CD4-positive, alpha-beta memory T cell (primary cell): ENCODE measurements at places on chromosomes 2 and 18. TPM values are rescaled to one million over a fixed set of nuclear protein-coding genes. Genes with fewer than 3 reads are reported as not detected.

- no peak overlapping the region for H3K27ac ChIP-seq
- H3K4me3 ChIP-seq: no peak overlapping the region
- H3K4me1 ChIP-seq: peaks cover 87% of the 10 kb centered on the region
- H3K27me3 ChIP-seq: no peaks in the 10 kb centered on the region
- no peak for DNase-seq
These were observed 10.0 kb downstream of the ZAP70 start for GRCh38 chr2:97723156-97724072.

DNA sequence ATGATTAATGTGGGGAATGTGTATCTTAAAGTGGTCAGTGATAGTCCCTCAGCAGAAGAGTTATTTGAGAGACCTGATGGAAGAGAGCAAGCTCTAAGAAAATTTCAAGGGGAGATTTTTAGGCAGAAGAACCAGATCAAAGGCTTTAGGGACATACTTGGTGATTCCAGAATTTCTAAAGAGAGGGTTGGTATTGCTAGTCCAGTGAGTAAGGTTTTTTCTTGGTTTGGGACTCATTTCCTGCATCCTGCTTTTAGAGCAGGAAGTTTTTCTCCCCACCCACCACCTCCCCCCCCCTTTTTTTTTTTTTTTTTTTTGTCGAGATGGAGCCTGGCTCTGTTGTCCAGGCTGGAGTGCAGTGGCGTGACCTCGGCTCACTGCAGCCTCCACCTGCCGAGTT is 42.7 kb upstream of the DYSF start:
- H3K4me1 ChIP-seq: no peaks in the 10 kb centered on the region
- no peak overlapping the region for H3K27ac ChIP-seq
- DNase-seq: no peak
- H3K36me3 ChIP-seq: peaks cover 27% of the 10 kb centered on the region
- H3K27me3 ChIP-seq: no peaks in the 10 kb centered on the region

- no peak overlapping the region for H3K27ac ChIP-seq
- no peaks in the 10 kb centered on the region for H3K27me3 ChIP-seq
- DNase-seq: no peak
- H3K36me3 ChIP-seq: no peaks in the 10 kb centered on the region
These were observed 273.6 kb downstream of the SCG2 start for GRCh38 chr2:223328578-223328977.

- H3K36me3 ChIP-seq: no peaks in the 10 kb centered on the region
- H3K27ac ChIP-seq: no peak overlapping the region
These were observed 74.2 kb upstream of the GALNT3 start for GRCh38 chr2:165868211-165868610.

- no peaks in the 10 kb centered on the region for H3K27me3 ChIP-seq
- no peaks in the 10 kb centered on the region for H3K4me1 ChIP-seq
- no peaks in the 10 kb centered on the region for H3K36me3 ChIP-seq
- no peak overlapping the region for H3K27ac ChIP-seq
These were observed 84.2 kb downstream of the SOCS6 start for GRCh38 chr18:70373042-70373519.

DNA sequence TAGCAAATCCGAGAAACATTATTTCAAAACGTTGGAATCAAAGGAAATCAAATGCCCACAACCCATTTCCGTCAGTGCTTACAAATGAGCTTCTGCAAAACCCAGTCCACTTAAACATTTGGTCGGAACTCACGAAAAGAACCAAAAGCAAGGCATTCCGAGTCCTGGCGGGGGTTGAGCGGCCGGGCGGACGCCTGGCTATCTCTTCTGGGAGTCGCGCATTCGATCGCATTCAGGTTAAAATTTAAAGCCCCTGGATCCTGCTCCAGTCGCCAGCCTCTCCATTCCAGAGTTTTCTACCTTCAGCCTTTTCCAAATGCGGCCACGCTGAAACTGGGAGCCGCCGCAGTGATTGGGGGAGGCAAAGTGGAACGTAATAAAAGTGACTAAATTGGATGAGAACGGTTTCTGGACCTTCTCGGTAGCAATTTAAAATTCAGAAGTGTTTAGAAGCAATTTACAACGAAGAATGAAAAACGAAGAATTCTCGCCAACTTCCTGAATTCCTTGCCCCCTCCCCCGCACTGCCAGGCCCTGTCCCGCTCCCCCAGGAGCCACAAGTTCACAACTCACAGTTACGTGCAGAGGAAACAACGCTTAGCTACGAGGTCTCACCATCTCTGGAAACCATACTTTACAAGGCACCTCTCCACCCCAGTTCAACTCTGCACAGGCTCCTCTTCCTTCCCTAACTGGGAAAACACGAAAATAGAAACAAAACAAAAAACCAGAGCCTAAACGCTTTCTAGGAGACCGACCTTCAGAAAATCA is 1.7 kb upstream of the GATA6 start:
- no peak overlapping the region for H3K27ac ChIP-seq
- H3K4me3 ChIP-seq: no peak overlapping the region
- DNase-seq: no peak
- peaks cover 39% of the 10 kb centered on the region for H3K27me3 ChIP-seq

- H3K4me1 ChIP-seq: no peaks in the 10 kb centered on the region
- no peak for DNase-seq
- no peaks in the 10 kb centered on the region for H3K36me3 ChIP-seq
These were observed 50.9 kb downstream of the ADCYAP1 start for GRCh38 chr18:955384-956066.

ANKRD30BL gene
- not detected for total RNA-seq

CFAP65 gene
- not detected for total RNA-seq

ADD2 gene
- 0.94 TPM for total RNA-seq

CHRNG gene
- not detected for total RNA-seq

SERPINB7 gene
- total RNA-seq: not detected

SNX17 gene
- 130 TPM for total RNA-seq
